Stimulated activated CD8-positive, alpha-beta memory T cell treated with anti-CD3 and anti-CD28 coated beads, Interleukin-4, amount 100 ng/mL, for 1 hour (primary cell): ENCODE measurements at places on chromosomes 5 and 9.

DNA sequence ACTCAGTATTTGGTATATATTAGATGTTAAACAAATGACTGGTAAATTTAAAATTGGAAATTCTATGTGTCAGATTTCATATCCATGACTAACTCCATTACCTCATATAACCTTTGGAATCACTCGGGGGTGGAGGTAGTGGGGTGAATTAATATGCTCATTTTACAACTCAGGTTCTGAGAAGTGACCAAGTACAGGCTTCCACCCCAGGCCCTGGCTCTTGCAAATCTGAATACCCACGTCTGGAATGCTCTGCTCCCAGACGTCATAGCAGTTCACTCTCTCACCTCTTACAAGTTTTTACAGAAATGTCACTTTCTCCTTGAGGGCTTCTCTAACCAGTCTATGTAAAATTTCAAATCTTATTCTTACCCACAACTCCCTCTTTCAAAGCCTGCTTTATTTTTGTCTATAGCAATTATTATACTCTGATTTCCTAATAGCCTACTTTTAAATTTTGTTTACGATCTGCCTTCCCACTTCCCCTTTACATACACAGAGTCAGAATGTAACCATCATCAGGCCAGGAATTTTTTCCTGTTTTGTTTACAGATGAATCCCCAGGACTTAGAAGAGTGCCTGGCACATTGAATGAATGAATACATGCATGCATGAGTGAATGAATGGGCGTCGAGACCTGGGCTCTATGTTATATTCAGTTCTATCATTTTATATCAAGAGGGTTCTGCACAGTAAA, 134.1 kb upstream of the IFNE start:
- DNase-seq, result no peak

DNA sequence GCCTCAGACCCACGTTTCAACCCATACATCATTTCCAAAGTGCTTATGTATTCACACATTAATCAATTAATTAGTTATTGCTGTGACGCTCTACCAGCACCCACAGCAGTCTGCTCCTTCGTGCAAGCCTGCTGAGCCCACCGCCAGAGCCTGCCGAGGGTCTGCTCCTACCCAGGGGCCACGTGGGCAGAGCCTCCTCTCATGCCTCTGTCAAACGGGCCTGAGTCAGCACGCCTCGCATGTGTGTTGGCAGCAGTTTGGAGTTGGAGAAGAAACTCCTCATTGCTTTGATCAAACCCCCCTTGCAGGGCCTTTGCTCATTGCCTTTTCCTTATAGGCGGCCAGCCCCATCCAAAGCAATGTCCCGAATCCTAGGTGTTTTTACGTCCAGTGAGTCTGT, 256.2 kb upstream of the IRX4 start:
- no peak for DNase-seq

GRCh38 chr9:71733176-71733575, 35.1 kb downstream of the CEMIP2 start:
- DNase-seq, result no peak

- DNase-seq, result no peak
Measured at GRCh38 chr5:180975338-180975737, 13.3 kb upstream of the BTNL3 start.

GRCh38 chr5:154162539-154163151, 27.9 kb upstream of the GALNT10 start:
- no peak for DNase-seq

DNA sequence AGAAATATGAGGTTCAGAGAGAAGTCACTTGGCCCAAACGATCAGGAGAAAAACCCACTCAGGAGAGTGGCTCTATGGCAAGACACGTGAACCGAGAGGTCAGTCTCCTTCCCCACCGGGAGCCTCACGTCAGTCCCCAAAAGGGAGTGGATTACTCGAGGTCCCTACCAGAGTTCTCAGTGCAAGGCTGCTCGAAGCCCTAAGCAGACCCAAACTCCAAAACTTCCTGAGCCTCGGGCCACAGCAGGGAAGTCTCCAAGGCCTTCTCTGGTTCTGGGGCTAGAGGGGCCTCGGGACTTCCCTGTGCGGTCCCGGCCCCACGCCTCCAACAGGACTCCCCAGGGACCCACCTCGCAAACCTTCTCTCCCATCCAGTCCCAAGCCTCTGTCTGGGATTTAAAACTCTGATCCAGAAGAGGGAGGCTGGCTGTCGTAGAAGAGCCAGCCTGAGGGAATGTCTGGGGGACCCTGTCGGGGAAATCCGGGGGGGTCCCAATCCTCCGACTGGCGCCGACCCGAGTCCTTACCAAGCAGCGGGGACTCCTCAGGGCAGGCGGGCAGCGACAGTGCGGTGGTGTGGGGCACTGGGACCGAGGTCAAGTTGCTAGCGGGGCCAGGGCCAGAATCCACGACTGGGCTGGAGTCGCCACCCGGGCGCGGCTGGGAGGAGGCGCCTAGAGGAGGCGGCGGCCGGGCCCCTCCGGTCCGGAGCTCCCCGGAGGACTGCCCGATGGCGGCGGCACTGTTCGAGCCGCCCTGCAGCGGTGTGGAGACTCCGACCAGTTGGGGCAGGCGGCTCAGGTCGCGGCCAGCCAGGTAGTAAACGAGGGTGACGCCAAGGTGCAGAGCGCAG, 679 bp downstream of the B4GALT1 start:
- no peak for DNase-seq

- no peak for DNase-seq
Measured at GRCh38 chr9:114174876-114175771, 19.8 kb downstream of the COL27A1 start.

DNA sequence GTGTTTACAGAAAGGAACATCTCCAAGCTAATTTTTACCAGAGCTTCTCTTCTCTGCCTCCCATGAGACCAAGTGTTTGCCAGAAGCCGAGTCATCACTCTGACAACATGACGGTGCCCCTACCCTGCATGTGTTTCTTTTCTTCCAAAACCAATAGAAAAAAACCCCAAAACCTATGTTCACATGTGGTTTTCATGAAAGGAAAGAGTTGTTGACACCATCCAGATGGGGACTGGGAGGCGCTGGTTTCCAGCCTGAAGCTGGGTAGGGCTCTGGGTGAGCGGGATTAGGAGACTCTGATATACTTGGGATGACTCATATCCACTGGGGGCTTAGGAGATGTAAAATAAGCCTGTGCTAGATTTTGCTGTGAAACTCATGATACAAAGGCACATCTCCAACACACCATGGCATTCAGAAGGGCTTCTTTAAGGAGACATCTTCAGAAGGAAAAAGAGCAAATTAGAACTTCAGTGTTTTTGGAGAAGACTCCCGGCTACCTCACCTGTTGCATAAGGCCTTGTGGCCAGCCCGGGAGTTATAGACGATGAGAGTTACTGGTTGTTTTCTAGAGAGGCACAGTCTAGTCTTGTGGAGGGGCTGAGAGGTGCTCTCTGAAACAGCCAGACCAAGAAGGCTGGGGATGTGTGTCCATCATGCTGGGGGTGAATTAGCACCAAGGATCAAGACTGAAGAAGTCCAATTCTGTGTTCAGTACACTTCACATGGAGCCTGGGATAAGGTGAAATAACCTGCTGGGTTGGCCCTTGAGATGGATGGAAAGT, 108.9 kb upstream of the LHFPL2 start:
- no peak for DNase-seq

- DNase-seq, result no peak
Measured at GRCh38 chr5:178535299-178536175, 54.7 kb downstream of the COL23A1 start.

DNA sequence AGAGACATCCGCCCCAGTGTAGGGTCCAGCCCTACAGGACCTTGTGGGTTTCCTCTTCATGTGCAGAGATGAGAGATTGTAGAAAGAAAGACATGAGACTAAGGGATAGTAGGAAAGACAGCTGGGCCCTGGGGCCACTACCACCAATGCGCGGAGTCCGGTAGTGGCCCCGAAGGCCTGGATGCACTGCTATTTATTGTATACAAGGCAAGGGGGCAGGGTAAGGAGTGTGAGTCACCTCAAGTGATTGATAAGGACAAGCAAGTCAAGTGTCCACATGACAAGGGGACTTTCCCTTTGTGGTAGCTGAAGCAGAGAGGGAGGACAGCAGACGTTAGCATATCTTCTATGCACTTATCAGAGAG, 6.2 kb upstream of the TMEM141 start:
- no peak for DNase-seq

DNA sequence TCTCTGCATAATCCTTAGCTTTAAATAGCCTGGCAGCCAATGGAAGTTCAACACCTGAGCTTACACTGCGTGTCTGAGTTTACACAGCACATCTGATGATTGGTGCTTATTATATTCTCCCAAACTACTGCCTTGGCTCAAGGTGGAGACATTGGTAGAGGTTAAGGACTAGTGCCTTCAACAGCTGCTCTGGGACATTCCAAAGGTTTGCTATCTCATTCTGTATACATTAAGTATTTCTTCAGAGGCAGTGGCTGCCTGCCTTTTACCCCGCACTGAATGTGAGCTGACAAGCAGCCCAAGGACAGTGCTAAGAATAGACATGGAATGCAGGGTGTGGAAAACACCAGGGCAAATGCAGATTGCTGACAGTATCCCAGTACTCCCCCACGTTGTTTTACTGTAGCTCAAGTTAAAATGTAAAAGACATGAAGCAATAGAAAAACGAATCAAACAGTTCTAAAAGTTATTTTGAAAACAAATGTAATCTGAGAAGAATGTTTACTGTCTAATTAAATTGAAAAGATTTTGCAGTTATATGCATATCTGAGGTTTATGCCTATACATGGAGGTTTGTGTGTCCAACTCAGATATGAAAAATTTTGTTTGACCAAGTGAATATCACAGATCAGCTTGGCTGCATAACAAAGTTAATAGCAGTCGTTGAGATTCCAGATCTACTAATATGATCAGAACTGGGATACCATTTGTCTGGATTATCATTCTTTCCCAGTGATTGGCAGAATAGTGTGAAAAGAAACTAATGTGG, 1.8 kb downstream of the HSPB3 start:
- DNase-seq, result no peak
